Islet precursor cell (in vitro differentiated cells): ENCODE measurements at places on chromosomes 16 and 17.

- DNase-seq = peak; percentile 71
Observed at GRCh38 chr16:50245417-50246298, 20.7 kb upstream of the ADCY7 start.

- DNase-seq = no peak
Observed at GRCh38 chr17:12990041-12990808, 27.6 kb downstream of the ELAC2 start.

DNA sequence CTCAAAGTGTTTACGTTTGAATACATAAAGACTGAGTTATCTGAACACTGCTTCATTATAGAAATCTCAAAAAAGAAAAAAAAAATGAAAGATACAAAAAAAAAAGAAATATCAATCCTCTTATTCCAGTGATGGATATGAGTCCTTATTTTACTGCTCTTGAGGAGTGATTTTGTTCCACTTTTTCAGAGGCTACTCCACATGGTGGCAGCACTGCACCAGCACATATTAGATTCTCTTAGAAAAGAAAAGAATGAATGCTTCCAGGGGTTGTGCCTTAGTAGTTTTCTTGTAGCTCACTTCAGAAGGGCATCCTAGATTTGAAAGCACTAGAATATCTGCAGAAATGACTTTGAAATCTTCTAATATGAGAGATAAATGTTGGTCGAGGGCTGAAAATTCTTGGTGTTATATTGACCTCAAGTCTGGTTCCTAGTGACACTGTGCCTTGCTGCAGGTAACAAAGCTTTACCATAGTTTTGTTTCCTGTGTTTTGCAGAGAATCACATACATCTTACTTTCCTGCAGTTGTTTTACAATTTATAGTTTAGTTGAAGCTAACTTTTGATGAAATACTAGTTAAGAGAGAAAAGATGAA lies 25.9 kb downstream of the AP2B1 start:
- peak; percentile 73 for DNase-seq

DNA sequence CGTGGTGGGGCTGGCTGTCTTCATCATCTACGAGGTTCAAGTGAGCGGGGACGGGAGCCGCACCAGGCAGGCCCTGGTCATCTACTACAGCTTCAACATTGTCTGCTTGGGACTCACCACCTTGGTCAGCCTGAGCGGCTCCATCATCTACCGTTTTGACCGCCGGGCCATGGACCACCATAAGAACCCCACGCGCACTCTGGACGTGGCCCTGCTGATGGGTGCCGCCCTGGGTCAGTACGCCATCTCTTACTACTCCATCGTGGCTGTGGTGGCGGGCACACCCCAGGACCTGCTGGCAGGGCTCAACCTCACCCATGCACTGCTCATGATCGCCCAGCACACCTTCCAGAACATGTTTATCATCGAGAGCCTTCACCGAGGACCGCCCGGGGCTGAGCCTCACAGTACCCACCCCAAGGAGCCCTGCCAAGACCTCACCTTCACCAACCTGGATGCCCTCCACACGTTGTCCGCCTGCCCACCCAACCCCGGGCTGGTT lies 5.1 kb upstream of the OTOP3 start:
- DNase-seq = peak; percentile 48

DNA sequence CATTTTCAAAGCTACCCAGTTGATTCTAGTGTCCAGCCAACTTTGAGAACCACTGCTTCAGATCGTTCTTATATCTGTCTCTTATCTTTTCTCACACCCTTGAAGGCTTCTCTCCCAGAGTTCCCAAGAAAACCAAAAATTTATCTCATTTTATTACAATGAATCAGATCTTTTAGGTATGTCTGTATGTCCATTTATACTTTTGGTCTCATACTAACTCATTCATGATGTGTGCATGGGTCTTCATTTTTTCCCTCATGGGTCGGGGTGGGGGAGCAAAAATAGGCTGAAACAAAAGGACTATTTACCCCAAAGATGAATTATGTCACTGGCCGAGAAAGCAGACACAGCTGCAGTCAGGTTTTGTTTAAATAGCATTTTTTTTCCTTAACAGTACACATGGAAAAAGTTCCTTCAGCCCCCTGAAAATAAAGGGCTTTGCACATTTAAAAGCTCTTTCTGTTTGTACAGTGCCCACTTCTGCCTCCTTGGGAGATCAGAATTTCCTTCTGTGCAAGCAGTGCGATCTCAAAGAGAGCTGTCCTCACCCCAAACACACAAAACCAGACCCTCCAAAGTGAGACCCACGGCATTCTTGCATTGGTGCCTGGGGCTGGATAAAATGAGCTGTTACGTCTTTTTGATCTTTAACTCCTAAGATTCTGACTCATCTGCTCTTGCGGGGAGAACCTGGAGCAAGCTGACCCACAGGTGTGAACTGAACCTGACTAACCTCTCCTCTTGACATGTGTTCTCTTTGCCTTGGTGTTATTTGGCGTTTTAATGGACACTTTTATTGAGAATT lies 251.2 kb upstream of the ELAC2 start:
- peak; percentile 93 for DNase-seq

DNA sequence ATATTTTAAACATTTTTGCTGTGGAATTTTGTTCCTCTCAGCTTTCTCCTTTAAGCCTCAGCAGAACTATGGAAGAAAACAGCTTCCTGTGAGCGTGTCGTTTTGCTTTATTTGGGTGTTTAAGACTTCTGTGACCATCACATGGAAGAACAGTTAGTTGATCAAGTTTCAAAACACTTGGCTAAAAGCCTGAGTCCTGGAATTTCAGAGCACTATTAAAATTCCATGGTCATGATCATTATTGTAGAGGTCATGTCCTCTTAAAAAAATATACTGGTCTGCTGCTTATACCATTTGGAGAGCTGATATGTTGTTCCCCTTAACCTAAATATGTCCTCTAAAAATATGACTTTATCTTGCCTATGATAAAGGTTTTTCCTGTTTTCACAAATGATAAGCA lies 12.6 kb upstream of the CDR2 start:
- DNase-seq = no peak

DNA sequence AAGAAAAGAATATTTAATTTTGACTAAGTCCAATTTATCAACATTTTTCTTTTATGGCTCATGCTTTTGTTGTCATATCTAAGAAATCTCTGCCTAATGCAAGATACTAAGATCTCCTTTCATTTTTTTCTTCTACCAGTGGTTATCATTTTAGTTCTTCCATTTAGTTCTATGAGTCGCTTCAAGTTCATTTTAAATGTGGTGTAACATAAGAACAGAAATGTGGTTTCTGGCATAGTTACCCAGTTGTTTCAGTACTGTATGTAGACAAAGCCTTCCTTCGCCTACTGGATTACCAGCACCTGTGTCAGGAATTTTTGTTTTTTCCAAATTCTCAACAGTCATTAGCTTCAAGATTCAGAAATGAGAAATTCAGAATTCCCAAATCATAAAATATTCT lies 175.7 kb downstream of the PARN start:
- no peak for DNase-seq

GRCh38 chr16:56607109-56607618 lies 1.2 kb upstream of the MT2A start:
- DNase-seq = peak; percentile 93

GRCh38 chr16:83932955-83933673 lies 19.9 kb upstream of the OSGIN1 start:
- no peak for DNase-seq

- no peak for DNase-seq
Observed at GRCh38 chr17:63621229-63621683, 961 bp upstream of the MAP3K3 start.

DNA sequence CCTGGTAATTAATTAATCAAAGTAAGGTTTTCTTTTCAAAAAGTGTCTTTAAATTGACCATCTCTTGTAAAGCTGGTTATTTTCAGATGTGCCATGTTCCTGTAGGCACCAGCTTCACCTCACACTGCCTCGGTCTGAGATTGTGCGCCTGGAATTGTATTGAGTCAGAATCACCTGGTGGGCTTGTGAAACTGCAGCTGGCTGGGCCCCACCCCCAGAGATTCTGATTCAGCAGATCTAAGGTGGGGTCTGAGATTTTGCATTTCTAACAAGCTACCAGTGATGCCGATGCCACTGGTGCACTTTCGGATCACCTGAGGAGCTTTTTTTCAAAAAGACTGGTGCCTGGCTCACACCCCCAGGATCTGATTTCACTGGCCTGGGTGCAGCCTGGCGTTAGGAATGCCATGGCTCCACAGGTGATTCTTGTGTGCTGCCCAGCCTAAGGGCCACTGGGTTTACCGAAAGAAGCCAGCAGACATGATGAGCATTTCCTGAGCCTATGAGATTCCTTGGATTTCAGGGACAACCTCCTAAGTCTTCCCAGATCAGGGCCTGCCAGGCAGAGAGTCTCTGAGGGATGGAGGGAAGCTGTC lies 59.2 kb upstream of the TOB1 start:
- peak; percentile 62 for DNase-seq

DNA sequence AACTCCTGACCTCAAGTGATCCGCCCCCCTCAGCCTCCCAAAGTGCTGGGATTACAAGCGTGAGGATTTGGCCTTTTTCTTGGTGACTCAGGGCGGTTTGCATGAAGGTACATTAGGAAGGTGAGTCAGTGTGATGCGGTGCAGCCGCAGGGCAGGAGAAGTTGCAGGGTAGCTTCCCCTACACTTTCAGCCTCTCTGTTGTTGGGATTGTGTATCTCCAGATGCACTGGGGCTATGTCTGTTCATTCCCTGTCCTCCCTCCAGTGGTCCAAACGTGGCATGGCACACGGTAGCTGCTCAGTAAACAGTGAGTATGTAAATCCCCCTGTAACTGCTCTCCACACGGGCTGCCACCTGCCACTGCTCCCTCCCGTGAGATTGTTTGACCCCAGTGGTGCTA lies 109.1 kb upstream of the CDC42EP4 start:
- DNase-seq = peak; percentile 90
